ENCODE measurements at places on chromosomes 6 and 20. TPM values are rescaled to one million over a fixed set of nuclear protein-coding genes. Genes with fewer than 3 reads are reported as not detected.

The LHFPL5 gene
- not detected for total RNA-seq

The BPIFB1 gene
- 0.82 TPM for total RNA-seq

The NRSN2 gene
- total RNA-seq, result 32.3 TPM

GRCh38 chr6:137024237-137024990 lies 20.4 kb downstream of the IL20RA start:
- H3K4me3 ChIP-seq, result no peak overlapping the region
- H3K4me1 ChIP-seq, result no peaks in the 10 kb centered on the region
- no peak for DNase-seq

- no peak for DNase-seq
- H3K36me3 ChIP-seq, result peaks cover 17% of the 10 kb centered on the region
- H3K4me3 ChIP-seq, result no peak overlapping the region
- H3K27ac ChIP-seq, result no peak overlapping the region
These were observed 18.0 kb downstream of the SRSF3 start for GRCh38 chr6:36612101-36612625.

DNA sequence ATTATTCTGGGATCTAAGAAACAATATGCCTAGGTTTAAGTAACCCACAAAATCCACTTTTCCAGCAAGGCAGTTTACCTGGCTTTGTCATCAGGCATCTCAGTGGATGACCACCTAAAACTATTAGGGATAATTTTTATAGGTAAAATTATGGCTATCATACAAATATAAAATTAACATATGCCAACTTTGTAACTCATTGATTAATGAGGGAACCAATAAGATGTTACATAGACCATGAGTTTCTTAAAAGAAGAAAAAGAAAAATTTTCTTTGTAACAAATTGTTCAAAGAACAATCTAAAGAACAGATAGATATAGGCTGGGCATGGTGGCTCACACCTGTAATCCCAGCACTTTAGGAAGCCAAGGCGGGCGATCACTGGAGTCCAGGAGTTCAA lies 49.7 kb upstream of the FILIP1 start:
- H3K4me1 ChIP-seq, result no peaks in the 10 kb centered on the region
- H3K27me3 ChIP-seq, result no peaks in the 10 kb centered on the region
- no peaks in the 10 kb centered on the region for H3K36me3 ChIP-seq
- H3K4me3 ChIP-seq, result no peak overlapping the region
- no peak overlapping the region for H3K27ac ChIP-seq

GRCh38 chr6:101417900-101418299 lies 24.4 kb downstream of the GRIK2 start:
- H3K4me3 ChIP-seq, result no peak overlapping the region
- no peaks in the 10 kb centered on the region for H3K27me3 ChIP-seq
- no peaks in the 10 kb centered on the region for H3K36me3 ChIP-seq
- no peaks in the 10 kb centered on the region for H3K4me1 ChIP-seq
- H3K27ac ChIP-seq, result no peak overlapping the region
- DNase-seq, result no peak

DNA sequence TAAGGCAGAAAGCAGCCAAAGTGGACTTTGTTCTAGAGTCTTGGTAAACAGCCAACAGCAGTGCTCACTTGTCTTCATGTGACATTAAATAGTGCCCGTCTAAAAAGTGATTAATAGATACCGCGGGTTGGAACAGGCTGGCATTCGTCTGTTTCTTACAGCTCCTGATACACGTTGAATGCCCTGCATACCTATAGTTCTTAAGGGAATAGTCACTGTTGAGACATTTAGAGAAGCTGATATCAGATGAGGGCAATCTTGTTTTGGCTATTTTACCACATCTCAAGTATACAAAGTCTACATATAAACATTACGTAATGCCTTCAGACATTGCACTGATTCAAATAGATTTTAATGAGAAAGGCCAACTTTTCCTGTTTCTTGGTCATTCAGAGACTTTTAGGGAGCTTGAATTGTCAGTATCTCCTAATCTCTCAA lies 374.9 kb upstream of the FLRT3 start:
- no peak for DNase-seq
- H3K4me1 ChIP-seq, result peaks cover 2% of the 10 kb centered on the region
- no peak overlapping the region for H3K27ac ChIP-seq
- H3K36me3 ChIP-seq, result no peaks in the 10 kb centered on the region
- H3K27me3 ChIP-seq, result no peaks in the 10 kb centered on the region
- no peak overlapping the region for H3K4me3 ChIP-seq

DNA sequence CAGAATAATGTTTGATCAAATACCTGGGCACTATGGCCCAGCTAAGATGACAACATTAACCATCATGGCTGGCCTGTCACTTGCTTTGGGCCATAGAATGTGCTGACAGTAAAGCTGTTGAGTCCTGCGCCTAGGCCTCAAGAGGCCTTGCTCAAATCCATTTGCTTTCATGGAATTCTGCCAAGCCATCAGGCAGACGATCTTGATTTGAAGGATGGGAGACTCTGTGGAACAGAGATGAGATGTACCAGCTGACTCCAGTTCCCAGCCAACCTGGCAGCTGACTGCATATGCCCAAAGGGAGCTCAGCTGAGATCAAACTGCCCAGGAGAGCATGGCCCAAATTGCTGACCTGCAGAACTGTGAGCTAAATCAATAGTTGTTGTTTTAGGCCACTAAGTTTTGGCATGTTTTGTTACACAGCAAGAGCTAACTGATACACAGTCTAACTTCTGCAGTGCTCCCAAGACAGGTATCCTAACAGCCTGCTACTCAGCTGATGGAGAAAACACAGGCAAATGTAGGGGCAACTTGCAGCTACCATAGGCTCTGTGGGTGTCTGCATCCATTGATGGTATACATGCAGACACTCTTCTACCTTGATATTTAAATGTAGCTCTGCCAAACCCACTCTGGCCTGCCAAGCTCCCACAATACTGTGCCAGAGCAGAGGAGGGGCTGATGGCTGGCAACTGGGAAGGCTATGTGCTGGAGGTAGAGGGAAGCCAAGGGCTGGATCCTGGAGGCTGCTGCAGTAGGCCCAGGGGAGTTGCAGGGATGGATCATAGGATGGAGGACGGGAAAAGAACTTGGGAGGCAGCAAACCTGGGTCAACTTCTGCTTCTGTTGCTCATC lies 55.2 kb upstream of the RNF24 start:
- no peak overlapping the region for H3K27ac ChIP-seq
- no peaks in the 10 kb centered on the region for H3K4me1 ChIP-seq
- H3K4me3 ChIP-seq, result no peak overlapping the region
- no peak for DNase-seq
- no peaks in the 10 kb centered on the region for H3K36me3 ChIP-seq

- H3K4me1 ChIP-seq, result peaks cover 94% of the 10 kb centered on the region
- peak overlapping the region; percentile 47 for H3K4me3 ChIP-seq
- H3K36me3 ChIP-seq, result no peaks in the 10 kb centered on the region
These were observed 72.1 kb downstream of the FOXA2 start for GRCh38 chr20:22511943-22512910.

DNA sequence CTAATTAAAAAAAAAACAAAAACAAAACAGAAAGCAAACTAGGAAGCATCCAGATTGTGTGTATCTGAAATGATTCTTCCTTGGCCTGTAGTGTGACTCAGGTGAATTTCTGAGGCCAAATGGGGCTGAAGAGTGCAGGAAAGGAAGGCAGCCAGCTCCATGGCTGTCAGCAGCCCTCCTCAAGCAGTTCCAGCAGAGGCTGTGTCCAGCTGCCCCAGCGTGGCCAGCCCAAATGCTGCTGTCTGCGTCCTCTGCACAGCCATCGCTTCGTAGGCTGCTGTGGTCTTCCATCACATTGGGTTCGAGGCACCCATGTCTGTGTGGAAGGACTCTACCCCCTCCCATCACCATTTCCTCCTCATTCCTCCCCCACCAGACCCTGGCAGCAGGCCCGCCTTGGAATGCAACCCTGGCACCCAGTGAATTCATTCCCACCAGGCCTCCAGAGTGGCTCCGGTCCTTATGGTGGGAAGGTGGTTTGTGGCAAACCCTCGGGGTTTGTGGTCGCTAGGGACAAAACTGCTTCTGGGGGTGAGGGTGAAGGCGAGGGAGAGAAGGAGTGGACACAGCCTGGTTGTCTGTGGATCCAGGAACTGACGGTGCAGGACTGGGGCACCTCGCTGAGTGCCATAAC lies 81.5 kb downstream of the MYLK4 start:
- peaks cover 22% of the 10 kb centered on the region for H3K4me1 ChIP-seq
- H3K27ac ChIP-seq, result no peak overlapping the region
- no peaks in the 10 kb centered on the region for H3K36me3 ChIP-seq
- DNase-seq, result no peak
- H3K4me3 ChIP-seq, result no peak overlapping the region

GRCh38 chr20:18390201-18390600 lies 76.6 kb downstream of the DZANK1 start:
- H3K27me3 ChIP-seq, result no peaks in the 10 kb centered on the region
- no peaks in the 10 kb centered on the region for H3K36me3 ChIP-seq
- peaks cover 30% of the 10 kb centered on the region for H3K4me1 ChIP-seq
- no peak overlapping the region for H3K27ac ChIP-seq

Data from HepG2 (cell line).